ENCODE measurements at places on chromosomes 16 and 17.

DNA sequence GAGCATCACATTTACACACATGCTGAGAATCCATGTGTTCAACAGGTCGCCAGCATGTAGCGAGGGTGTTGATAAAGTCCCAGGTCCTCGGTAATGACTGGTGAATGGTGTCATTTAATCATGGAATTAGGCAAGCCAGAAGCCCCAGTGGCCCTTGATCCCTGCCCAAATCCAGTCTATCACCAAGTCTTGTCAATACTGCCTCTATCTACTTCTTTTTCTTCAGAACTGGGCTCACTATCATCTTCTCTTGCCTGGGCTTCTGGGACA, 31.3 kb upstream of the MED13 start:
- DNase-seq, result no peak

DNA sequence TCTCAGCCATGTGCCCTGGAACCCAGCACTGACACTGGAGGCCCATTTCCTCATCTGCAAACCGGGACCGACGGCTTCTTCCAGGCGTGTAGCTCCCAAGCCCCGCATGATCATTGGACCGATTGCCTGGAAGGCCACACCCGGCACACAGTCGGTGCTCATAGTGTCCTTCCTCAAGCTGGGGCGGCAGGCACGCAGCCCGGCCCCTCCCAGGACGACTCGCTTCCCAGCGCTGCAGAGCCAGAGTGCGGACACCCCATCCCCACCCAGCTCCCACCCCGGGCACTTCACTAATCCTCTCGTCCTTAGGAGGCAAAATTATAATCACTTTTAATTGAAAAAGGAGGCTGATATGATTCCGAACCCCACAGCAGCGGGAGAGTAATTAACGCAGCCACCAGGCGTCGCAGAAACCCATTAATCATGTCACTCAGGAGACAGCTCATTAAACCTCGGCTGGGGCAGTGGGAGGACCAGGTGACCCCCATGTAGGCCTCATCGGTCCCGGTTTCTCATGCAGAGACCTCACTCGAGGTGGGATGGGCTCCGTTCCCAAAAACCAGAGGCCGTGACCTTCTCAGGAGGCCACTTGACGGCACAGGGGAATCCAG, 33.1 kb downstream of the ZNF469 start:
- DNase-seq, result no peak

DNA sequence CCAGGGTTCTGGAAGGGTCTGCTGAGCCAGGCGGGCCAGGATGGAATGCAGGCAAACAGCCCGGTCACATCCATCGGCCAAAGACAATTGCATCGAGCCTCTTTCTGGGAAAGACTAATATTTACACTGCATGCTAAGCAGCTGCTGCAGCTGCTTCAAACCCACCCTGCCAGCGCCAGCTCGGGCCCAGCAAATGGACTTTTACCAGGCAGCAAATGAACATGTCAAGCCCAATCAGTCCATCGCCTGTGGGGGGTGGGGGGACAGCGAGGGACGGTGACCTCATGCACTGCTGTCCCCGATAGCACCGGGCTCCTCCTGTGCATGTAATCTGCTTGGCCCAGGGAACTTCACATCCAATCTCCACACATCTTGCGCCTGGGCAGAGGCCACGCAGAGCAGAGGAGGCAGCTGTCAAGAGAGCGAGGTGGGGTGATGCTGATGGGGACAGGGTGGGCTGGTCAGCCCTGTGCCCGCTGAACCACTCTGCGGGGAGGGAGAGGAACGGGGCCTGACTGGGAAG, 39.4 kb upstream of the CDH5 start:
- no peak for DNase-seq

- no peak for DNase-seq
Observed at GRCh38 chr17:38415250-38416194, 12.7 kb upstream of the ARHGAP23 start.

DNA sequence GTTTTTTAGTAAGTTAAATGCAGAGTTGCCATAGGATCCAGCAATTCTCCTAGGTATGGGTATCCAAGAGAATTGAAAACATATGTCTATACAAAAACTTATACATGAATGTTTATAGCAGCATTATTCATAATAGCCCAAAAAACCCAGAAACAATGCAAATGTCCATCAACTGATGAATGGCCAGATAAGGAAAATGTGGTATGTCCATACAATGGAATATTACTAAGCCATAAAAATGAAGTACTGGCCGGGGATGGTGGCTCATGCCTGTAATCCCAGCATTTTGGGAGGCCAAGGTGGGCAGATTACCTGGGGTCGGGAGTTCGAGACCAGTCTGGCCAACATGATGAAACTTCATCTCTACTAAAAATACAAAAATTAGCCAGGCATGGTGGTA, 156.1 kb upstream of the PSMD7 start:
- no peak for DNase-seq

DNA sequence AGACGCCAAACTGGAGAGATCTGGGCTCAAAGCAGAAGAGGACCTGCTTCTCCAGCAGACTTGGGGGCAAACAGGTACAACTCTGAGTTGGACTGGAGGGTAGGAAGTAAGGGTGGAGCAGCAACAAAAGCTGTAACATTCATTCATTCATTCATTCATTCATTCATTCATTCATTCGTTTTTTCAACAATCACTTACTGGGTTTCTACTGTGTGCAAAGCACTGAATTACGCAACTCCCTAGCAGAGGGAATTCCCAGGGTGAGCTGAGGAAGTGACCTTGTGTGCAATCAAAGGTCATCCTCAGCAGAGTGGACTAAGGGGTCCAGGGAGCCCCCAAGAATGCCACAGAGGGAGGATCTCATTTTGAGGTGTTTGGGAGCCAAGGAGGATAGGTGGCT, 231.1 kb upstream of the SDK2 start:
- no peak for DNase-seq

DNA sequence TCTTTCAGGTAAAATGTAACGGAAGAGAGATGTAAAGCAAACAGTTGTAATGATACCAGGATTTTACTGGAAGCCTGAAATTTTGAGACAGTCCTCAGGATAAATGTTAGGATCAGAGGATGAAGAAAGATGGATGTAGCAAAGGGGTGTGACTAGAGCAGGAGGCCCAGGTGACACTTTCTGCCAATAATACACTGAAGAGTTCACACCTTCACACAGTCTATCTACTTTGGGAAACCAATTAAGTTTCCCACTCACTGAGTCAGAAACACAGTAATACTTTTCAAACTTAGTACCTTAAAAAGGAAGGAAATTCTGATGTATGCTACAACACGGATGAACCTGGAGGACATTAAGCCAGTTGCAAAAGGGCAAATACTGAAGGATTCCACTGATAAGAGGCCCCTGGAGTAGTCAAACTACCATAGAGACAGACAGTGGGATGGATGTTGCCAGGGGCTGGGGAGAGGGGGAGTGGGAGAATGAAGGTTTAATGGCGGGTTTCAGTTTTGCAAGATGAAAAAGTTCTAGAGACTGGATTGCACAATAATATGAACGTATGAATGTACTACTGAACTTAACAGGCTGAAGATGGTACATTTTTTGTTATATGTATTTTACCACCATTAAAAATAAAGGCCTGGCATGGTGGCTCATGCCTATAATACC, 62.3 kb downstream of the CYTH1 start:
- DNase-seq, result no peak

DNA sequence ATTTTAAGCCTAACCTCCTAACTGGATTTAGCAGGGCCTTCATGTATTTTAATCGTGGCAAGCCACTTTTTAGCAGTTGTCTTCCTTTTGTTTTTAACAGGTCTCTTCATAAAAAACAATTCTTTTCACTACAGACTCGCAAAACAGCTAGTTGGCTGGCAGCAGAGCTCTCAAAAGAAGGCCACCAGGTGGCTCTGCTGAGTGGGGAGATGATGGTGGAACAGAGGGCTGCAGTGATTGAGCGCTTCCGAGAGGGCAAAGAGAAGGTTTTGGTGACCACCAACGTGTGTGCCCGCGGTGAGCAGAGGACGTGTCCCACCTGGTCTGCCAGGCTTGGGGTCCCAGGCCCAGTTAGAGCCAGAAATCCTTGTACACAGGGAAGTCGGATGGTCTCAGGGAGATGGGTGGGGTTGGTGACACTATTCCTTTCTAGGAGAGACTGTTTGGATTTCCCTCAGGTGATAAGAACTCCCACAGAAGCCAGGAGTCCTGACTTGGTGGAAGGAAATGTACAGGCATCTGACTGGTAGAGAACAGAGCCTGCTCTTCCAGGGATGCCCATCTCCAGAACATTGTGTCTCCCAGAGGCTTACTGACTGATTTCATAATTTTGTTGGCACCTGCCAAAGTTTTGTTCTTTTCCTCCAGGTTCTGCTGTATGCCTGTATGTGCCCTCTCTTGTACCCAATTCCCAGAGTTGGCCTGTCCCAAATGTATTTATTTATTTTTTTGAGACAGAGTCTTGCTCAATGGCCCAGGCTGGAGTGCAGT, 14.9 kb upstream of the DDX19A start:
- no peak for DNase-seq

DNA sequence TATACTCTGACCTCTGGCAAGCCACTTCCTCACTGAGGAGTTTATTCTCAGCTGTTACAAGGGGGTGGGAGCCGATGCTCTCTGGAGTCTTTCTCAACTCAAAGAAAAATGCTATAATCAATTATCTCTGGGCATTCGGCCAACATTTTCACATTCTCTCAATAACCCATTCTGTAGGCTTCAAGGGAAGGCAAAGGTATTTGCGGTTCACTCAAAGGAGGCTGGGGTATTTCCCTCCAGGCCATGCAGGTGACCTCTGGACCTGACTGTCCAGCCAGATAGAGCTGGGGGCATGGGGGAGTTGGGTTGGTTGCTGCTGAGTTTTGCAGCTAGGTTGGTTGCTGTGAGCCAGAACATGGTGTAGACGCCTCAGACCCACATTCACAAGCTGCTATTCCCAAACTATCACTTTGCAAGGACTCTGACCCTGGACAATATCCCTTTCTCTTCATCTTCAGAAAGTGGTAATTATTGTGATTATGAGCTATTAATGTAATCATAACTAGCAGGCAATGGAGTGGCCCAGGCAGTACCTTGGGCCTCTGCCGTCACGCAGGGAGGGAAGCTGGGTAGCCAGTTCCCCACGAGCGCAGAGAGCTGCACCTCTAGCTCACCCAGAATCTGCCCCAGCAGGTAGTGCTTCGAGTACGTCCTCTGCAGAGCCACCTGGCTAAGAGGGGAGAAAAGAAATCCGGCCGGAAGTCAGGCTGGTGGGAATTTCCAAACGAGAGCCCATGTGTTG, 42.1 kb downstream of the AIPL1 start:
- no peak for DNase-seq

- no peak for DNase-seq
Observed at GRCh38 chr17:7767405-7768021, 50.0 kb downstream of the DNAH2 start.

DNA sequence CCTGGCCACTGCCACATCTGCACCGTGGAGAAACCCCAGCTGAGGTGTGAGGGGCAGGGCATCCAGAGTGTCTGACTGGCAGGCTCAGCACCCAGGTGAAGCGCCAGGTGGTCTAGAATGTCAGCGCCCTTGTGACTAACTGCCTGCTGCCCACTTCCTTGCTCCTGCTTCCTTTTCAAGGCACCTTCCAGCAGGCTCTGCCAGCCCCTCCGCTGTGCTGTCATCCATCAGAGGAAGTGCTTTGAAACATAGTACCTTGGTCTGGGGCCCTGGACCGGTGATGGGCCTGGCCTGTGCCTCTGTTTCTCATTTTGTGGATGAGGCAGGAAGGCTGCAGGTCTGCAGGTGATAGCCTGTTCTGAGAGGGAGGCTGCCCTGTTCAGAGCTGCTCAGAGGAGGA, 5.5 kb downstream of the SPNS2 start:
- no peak for DNase-seq

DNA sequence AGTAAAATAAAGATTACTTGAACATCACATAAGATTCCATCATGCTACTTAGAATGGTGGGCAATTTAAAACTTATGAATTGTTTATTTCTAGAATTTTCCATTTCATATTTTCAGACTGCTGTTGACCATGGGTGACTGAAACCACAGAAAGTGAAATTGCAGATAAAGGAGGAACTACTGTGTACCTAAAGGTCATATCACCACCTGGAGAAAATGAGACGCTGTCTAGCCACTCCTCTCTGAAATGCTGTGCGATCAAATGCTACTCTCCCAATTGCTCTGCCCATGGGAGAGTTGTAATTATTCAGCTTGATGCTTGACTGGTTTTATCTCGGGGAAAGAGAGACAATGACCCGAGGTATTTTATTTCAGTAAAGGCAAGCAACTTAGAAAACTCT, 128.9 kb upstream of the ERCC4 start:
- no peak for DNase-seq

DNA sequence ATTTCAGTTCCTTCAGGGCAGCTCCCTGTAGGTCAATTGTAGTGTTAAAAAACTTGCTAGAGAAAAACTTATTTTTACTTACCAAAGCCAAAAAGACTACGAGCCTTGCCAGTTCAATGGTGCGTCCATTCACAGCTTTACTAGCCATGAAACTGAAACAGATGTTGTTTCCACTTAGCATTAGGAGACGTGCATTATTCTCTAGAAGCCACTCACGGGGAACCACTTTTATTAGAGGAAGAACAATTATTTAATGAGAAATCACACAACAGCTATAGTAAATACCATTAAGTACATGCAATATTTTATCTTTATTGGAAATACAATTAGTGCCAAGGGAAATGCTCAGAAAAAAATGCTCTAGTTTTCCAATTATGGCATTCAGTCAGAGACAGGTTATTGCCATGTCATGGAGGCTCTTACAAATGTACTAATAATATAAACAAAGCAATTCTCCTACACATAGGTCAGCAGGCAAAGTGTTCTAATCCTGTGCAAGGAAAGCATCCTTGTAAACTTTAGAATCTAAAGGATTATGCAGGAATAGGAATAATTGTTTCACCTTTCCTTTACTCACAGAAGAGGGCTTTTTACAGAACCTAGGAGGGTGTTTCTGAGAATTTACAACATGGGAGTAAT, 17.4 kb downstream of the LASP1NB start:
- DNase-seq, result no peak

DNA sequence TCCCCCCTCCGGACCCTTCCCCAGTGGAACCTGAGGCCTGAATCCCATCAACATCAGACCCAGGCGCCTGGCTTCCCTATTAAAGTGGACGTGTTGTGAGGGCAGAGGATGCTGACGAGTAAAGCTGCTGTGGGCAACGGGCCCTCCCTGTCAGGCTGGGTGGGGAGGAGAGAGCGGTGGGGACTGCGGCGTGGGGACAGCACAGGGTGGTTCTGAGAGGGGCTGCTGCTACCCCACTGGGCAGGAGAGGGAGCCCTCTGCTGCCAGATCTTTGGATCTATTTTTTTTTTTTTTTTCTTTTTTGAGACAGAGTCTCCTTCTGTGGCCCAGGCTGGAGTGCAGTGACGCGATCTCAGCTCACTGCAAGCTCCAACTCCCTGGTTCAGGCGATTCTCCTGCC, 5.9 kb downstream of the CA5A start:
- DNase-seq, result no peak
